ENCODE measurements at places on chromosomes 7 and 10.

GRCh38 chr7:26298472-26299058 lies 6.9 kb downstream of the SNX10 start:
- no peak for DNase-seq

DNA sequence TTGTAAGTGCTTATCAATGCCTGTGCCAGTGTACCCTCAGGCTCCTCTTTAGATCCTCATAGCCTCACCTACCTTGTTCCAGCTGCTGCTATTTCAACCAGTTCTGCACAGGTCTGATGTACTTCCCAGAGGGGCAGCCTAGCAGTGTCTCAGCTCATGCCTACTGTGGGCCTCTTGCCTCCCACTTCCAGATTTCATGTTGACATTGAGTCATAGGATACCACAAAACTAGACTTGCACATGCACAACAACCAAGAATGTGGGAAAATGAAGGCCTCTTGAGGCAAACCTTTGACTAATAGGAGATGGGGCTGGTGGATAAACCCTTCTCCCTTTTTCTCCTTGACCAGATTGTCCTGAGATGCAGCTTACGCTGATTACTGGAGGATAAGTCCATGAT lies 31.0 kb downstream of the PON3 start:
- no peak for DNase-seq

DNA sequence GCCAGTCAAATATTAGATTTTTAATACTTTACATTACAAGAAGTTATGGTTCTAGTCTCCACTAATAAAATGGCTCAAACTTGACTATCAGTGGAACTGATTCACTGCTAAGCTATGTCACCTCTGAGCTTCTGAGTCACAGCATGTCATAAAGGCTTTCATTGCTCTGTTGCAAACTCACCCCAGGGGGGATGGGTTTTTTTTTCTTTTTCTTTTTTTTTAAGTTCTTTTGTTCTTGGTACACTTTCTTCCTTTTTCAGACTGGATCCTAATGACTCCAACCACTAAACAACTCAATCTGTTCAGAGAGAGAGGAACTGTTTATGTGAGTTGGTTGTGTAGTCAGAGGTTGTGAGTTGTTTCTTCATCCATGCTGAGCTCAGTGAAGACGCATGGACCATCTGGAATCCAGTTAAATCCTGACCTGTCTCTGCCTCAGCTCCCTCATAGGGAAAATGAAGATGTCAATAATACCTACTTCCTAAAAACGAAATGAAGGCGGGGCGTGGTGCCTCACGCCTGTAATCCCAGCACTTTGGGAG lies 11.0 kb downstream of the MYOF start:
- DNase-seq: no peak

DNA sequence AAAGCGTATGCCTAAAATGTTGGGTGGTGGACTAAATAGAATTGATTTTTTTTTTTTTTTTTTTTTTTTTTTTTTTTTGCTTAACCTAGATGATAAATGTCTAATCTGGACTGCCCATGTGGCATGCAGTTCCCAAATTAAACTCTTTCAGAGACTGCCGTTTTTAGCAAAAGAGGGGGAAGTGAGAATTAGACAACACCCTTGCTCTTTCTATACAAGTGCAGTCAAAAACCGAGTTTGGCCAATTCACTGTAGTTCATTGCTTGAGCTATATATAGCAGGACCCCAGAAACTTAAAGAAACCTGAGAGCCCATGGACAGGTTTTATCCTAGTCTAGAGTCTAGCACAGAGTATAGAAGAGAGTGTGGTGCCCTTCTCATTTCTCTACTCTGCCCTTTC lies 141.9 kb downstream of the GRM3 start:
- no peak for DNase-seq

- no peak for DNase-seq
Observed at GRCh38 chr10:33233221-33233620, 101.2 kb downstream of the NRP1 start.

DNA sequence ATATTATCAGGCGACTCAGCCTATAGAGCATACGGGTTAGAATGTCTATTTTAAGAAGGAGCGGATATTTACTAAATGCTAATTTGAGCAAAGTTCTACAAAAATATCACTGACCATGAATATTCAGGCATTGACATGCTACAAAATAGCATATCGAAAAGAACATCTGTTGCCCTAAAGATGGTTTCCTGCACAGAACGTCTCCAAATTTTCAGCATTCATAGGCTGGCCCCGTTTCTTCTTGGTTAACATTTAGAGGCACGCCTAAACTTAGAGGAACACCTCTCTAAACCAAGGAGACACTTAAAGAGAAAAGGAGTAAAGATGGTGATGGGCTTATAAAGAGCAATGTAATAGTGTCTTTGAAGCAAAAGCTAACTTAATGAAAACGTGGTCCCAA lies 1.3 kb upstream of the MINPP1 start:
- no peak for DNase-seq

DNA sequence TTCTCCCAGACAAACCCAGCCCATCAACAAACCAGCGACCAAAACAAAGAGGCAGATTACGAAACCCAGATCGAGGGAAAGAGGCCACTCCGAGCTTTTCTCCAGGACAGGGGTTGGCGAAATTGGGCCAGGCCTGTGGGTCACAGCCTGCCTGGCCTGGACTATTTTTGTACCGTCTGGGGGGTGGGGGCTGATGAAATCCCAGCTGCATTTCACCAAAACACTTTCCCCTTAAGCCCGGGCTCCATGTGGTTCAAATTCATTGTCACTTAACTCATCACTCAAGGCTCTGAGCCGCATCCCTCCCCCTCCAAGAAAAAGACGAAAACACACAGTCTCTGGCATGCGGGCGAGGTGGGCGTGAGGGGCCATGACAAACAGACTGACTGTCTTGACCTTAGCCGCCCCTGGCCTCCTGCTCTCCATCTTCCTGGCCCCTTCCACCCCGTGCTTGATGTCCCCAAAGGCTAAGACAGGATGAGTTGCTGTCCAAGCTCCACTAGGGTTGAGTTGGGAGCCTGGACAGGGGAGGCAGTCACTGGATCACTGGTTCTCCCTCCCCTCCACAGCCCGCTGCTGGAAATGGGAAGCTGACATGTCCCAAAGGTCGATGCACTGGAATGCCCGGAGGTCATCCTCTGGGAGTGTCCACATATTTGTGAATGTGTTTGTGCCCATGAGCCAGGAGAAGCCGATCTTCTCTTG lies 19.2 kb downstream of the TMEM270 start:
- DNase-seq: no peak
